ENCODE measurements at places on chromosomes 11 and 22.
A peak's percentile ranks its signal among the peaks of the same experiment; 100 is the strongest.

DNA sequence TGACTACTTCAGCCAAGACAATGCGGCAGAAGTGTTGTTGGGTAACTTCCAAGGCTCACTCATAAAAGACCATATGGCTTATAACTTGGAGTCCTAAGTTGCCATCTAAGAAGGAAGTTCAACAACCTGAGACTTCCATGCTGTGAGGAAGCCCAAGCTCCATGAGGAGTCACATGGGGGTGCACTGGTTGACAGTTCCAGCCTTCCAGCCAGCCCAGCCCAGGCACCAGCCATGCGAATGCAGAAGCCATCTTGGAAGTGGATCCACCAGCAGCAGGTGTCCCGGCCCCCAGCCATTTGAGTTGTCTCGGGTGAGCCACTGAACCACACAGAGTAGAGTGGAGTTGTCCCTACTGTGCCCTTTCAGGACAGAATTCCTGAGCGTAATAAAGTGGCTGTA, 32.8 kb upstream of the WNT7B start:
- DNase-seq, result no peak

DNA sequence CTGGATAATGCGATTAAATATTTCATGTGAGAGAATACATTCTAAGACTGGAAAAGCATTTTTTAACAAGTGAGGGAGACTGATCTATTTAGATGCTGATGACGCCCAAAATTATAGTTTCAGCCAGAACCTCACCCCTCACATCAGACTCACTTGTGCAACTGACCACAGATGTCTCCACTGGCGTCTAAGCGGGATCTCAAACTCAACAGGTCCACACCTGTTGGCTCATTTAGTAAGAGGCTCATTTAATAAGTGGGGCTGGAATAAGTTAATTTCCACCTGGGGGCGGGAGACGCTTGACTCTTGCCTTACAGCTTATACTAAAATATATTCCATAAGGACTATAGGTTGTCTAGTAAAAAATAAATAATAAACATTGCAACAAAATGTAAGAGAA, 47.5 kb downstream of the MORC2 start:
- DNase-seq, result no peak

DNA sequence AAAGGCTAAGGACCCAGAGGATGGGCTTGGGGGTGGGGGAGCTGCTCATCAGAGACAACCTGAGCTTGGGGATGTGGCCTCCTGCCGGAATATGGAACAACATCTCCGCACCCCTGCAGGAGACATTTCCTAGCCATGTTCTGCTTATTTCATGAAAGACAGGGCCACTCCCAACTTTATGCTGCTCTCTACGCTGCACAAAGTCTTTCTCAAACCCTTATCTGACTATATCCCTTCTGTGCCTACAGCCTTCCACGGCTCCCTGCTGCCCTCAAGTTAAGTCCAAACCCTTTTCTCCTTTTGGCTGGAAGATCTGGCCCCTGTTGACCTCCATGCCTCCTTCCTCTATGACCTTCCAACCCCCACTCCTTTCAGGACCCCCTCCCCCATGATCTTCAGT, 562.0 kb downstream of the MN1 start:
- no peak for DNase-seq

- DNase-seq, result no peak
These were observed 7.9 kb downstream of the AIP start for GRCh38 chr11:67490727-67491065.

- no peak for DNase-seq
These were observed 61.4 kb upstream of the SYT13 start for GRCh38 chr11:45347348-45348082.

GRCh38 chr11:22203281-22203680, 10.4 kb downstream of the ANO5 start:
- no peak for DNase-seq

- DNase-seq, result no peak
These were observed 26.7 kb downstream of the AMPD3 start for GRCh38 chr11:10481560-10482349.

GRCh38 chr11:98793276-98793675, 227.5 kb upstream of the CNTN5 start:
- DNase-seq, result no peak

GRCh38 chr11:64916040-64916774, 802 bp downstream of the ATG2A start:
- no peak for DNase-seq

DNA sequence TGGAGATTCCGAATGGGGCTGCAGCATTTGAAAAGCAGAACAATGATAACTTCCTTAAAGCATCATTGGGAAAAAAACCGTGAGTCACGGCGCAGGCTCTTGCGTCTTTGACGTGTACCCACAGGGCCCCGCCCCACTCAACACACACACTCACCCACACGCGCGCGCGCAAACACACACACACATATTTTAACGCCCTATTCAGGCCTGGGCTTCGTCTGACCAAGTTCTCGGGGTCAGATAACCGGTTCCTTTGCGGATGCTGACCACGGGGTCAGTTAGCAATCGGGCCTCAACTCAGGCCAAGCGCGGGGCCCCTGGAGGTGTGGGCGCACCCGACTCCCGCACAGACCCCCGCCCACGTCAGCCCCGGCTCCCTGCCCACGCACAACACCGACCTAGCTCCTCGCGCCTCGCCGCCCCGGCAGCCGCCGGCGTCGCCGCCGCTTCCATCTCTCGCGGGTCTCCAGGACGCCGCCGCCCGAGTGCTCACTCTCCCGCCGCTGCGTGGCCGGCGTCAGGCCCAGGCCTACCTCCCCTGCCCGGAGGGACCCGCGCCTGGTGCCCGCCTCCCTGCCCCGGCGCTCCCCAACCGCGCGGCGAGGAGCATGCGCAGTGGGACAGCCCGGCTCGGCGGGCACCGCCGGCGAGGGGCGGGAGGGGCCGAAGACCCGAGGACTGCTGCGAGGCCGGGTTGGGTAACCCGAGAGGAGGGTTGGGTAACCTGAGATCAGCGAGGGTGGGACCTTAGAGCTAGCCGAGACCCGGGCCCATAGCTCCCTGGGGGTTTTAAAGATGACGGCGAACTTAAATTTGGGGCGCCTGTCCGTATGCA, at the start of gene SLC36A4:
SLC36A4 (minus strand) TSS at position 612 of the 835 bp plus-strand sequence; CDS start at position 453, 159 bp downstream.
- peak; percentile 82 for DNase-seq

DNA sequence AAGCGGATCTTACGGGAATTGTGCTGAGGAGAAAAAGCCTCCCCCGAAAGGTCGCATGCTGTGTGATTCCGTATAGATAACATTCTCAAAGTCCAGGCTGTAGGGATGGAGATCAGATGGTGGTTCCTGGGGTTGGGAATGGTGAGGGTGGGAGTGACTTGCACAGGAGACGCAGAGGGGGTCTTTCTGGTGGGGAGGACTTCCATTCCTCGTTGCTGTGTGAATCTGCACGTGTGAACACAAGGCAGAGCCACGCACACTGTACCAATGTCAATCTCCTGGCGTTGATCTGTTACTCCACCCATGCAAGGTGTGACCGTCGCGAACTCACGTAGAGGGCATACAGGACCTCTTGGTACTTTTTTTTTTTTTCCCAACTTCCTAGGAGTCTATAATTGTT, 59.0 kb upstream of the KCNQ1OT1 start:
- DNase-seq, result no peak

- no peak for DNase-seq
These were observed 36.4 kb downstream of the PIK3C2A start for GRCh38 chr11:17171343-17171742.

DNA sequence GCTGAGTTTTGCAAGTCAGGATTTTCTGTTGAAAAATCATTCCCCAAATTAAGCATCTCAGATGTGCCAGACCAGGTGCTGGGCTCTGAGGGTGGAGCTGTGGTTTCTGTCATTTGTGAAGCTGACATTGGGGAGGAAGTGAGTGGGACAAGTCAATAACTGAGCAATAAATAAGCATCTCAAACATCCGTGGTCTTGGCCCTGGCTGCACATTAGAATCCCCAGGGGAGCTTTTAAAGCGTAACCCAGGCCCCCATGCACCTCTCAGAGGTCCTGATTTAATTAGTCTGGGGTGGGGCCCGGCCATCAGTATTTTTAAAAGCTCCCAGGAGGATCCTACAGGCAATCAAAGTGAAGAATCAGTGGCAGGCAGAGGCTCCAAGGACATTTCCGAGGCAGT, 420.0 kb downstream of the MN1 start:
- DNase-seq, result no peak

DNA sequence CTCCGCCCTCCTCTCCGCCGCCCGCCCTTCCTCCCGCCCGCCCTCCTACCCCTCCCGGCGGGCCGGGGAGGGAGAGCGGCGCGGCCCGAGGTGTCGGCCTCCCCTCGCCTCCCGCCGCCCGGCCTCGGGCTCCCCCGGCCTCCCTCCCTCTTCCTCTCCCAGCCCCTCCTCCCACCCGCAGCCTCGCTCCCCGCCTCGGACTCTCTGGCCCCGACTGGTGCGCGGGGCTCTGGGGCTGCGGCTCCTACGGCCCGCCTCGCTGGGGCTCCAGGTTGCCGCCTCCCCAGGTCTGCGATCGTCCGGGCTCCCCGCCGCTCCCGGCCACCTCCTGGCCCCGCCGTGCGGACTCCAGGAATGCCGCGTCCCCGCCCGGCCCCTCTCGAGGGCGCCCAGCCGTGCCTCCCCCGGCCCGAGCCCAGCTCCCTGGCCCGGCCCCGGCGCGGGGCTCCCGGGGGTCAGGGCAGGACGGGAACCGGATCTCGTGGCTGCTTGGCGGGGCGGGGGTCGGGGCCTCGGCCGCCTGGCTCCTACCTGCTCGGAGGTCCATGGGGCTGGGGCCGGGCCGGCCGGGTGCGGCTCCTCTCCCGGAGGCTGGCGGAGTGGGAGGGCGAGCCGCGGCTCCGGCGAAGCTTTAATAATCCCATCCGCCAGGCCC, at the start of gene CLCF1:
CLCF1 (minus strand) TSS at position 606 of the 655 bp plus-strand sequence; CDS start at position 547, 59 bp downstream.
- no peak for DNase-seq

GRCh38 chr11:62882788-62883501, 2.2 kb downstream of the SLC3A2 start:
- no peak for DNase-seq

GRCh38 chr11:29448246-29448877, 568.5 kb downstream of the KCNA4 start:
- no peak for DNase-seq

GRCh38 chr11:67055812-67056211, 835 bp upstream of the RHOD start:
- no peak for DNase-seq

GRCh38 chr22:21573293-21573734, 5.8 kb downstream of the UBE2L3 start:
- DNase-seq, result no peak

DNA sequence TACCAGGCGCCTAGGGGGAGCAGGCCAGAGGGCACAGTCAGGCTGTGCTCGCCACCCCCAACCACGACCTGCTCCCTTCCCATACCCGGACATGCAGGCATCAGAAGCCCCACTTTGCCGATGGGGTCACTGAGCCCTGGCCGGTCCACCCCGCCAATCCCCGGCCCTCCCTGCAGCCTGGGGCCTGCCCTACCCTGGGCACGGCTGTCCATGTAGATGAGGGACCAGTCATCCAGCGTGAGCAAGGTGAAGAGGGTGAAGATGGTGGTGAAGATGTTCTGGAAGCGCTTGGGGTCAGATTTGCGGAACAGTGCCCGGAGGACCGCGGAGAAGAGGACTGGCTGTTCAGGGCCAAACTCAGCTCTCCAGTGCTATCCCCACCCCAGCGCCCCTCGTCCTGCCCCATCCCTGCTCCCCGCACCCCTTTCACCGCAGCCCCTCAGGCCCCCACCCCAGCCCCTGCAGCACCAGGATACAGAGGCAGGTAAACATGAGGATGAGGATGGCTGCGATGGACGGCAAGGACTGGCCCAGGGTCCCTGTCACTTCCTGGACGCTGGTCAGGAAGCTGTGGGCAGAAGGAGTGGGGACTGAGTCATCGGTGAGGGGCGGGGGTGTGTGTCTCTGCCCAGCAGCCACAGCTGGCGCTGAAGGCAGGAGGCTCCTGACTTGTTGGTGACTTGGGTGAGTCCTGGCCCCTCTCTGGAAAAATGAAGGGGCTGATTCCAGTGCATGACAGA, 5.5 kb downstream of the CATSPER1 start:
- DNase-seq, result peak; percentile 10

- DNase-seq, result no peak
These were observed 3.3 kb downstream of the POU2F3 start for GRCh38 chr11:120243221-120243620.

DNA sequence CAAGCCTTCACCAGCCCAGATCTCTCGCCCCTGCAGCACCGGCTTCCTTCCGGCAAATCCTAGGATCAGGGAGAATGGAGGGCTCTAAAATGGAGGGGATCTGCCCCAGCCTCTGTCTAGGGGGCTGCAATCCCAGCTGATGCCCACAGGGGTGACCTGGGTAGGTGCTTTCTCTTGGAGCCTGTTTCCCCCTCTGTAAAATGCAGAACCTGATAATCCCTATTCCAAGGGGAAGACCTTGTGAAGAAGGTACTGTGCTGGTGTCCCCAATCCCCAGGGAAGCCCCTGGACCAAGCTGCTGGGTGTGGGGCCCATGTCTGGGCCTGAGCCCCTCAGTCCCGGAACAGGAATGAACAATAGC, 2.8 kb downstream of the EMID1 start:
- DNase-seq, result no peak

GRCh38 chr11:112928136-112928535, 33.1 kb upstream of the NCAM1 start:
- DNase-seq, result no peak

- DNase-seq, result no peak
These were observed 18.1 kb downstream of the SMARCB1 start for GRCh38 chr22:23804781-23805291.

- no peak for DNase-seq
These were observed 105.4 kb downstream of the CASP12 start for GRCh38 chr11:104792861-104793260.

- peak; percentile 78 for DNase-seq
These were observed 29.2 kb upstream of the PLET1 start for GRCh38 chr11:112289588-112290492.

DNA sequence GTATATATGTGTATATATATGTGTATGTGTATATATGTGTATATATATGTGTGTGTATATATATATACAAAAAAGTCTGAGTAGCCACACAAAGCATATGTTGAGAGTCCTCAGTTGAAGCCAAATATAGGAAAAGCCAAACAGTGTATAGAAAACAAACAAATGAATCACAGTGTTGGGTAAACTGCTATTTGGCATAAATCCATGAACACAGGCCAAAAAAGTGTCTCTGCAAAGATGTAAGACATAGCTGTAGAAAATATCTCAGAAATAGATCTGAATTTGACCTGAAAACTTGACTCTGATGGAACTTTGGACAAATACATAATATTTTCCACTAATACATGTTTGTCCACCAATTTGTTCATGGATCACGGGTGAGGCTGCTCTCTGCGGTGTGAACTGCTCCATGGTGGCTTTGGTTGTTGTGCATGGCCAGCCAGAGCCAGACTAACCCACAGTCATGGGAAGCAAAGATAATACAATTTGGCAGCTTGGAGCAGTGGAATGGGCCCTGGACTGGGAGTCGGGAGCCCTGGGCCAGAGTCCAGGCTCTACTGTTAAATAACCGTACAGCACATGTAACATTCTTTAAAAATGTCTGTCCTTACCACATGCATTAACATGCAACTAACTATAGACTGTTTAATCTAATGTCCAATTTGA, 76.9 kb upstream of the EED start:
- DNase-seq, result no peak

- no peak for DNase-seq
These were observed 1.3 kb downstream of the CARD10 start for GRCh38 chr22:37517826-37518450.

GRCh38 chr11:64772303-64773018, 5.9 kb downstream of the SF1 start:
- DNase-seq, result no peak

- no peak for DNase-seq
These were observed 549.1 kb downstream of the INSC start for GRCh38 chr11:15663777-15664218.
